ENCODE measurements at places on chromosomes 5 and 9.
A peak's percentile ranks its signal among the peaks of the same experiment; 100 is the strongest.

DNA sequence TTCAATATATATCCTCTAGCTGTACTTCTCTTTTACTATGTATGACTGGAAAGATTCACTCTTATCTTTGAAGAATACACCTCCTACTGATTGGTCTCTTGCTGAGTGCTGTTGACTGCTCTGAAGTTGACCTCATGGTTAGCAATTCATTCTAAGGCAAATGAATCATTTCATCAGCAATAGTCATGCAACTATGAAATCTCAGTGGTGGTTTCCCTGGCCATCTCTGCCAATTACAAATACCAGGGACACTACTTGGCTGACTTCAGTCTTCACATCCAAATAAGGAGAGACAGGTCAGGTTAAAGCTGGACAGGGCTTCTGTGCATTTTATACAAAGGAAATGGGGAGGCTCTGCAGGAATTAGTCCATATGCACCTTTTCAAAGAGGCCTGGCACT lies 333.5 kb upstream of the ACTBL2 start:
- no peak for DNase-seq

DNA sequence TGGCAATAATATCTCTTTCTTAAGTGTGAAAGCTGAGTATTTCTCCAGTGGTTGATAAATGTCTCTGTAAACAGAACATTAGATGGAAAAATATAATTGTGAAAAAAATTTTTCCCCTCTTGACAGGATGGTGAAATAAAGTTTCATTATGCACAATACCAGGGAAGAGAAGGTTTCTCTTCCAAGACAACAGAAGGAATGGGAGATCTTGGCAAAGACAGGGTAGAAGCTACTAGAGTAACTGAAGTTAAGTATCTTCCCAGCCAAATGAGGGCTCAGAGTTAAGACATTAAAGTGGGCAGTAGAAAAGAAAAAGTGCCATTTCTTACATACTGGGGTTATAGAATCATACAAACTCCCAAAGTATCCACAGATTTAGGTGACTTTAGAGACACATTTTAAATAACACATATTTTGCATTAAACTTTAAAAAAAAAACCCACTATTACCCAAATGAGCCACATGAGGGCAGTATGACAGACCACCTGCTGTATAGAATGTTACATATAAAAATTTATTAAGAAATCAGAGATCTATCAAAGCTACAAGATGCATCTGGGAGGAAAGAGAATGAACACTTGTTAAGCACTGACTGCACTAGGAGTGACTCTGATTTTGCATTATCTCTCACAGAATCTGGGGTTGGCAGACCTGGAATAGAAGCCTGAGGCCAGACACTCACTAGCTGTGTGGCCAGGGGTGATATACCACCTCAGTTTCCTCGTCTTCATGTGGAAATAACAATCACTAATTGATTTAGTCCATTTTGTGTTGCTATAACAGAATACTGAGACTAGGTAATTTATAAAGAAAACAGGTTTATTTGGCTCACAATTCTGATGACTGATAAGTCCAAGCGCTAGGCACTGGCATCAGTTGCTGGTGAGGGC lies 98.5 kb downstream of the ARSB start:
- no peak for DNase-seq

DNA sequence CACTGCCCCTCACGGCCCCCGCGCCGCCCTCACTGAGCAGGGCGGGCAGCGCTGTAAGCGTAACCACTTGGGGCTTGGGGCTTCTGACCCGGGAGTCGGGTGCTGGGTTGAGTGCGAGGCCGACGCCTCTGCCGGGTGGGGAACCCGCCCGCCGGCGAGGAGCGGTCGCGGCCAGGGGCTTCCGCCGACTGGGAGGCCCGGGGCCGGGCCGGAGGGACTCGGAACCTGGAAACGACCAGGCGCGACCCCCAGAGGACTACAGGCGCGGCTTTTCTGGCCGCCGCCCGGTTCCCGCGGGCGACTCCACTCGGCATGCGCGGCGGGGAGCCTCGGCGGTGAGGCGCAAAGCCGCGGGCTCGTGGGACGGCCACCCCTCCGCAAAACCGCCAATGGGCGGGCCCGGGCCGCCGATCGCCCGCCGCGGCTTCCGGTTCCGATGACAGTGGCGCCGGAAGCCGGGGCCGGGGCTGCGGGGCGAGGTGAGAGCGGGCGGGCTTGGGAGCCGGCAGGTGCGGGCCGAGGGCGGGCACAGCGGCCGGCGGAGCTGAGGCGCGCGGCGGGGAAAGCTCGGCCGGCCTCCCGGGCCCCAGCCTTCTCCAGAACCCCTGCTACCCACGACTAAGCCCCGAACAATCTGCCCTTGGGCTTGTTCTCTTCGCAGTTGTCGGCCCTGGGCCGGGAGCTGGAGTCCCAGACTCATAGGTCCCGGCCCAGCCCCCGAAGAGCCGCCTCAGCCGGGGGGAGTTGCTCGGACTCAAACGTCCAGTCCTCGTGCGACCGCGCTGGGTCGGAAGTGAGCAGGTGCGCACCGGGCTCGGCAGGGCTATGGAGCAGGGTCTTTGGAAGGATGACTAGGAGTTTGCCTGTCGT lies at the start of gene RMND5B:
RMND5B (plus strand) TSS at position 439 of the 870 bp plus-strand sequence. CDS start 7,106 bp downstream, outside the sequence.
- peak; percentile 52 for DNase-seq

- no peak for DNase-seq
These were observed 9.8 kb upstream of the PHYKPL start for GRCh38 chr5:178242416-178242815.

DNA sequence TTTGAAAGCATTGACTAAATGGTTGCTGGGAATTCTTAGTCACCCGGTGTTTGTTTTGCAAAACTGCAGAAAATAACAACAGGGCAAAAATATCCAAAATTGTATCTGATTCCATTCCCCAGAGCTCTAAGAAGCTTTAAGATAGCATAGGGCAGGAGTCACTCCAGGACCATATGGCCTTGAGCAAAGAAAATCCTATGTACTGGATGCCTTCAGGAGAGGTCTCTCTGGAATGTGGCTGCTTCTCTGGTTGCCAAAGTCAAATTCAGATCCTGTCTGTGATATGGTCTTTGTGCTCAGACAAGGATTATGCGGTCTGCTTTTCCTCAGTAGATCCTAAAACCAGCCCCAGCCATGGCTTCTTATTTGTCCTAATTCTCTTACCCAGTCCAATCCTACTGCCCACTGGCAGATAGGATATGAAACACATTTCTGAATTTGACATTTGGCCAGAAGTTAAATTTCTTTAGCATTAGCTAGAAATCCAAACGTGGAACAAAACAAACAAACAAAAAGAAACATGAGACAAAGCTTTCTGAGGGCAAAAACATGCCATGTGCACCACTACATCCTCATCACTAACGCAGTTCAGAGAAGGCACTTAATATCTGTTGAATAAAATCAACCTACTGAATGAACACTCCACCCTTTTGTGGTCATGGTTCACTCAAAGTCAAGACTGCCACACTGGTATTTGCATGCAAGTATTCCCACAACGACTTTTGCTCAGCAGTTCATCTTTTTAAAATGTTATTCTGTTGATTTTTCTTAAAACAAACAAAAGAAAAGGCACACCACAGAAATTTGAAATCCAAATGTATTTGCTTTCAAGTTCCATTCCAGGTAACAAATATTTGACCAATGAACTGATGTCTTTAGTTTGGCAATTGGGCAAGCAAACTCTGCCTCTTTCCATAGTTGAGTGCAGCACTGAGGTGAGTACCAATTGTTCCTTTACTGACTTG lies 165.7 kb downstream of the TRPM6 start:
- no peak for DNase-seq

DNA sequence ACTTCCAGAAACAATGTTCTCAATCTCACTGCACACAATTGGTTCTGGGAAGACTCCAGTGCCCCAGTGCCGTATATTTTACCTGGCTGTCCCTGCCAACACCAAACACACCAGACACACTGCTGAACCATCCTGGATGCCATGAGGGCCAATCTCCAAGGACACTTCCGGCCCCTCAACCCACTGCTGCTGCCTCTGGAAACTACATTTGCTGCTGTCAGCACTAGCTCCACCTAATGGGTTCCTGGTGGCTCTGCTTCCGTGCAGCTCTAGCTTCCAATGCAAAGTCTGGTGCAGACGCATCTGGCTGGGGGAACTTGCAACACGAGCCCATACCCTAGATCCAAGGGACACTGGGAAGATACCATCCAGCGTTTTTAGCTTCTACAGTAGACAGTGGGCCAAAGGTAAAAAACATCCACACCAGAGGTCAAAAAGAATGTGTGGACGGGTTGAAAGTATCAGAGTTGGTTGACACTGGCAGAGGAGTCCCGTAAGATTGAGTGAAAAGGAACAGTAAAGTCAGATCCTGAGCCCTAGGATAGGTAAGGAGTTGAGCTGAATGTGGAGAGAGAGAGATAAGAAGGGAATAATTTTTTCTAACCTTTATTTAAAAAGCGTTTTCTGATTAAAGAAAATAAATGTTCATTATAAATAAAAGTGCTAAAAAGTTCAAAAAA lies 99.7 kb upstream of the KIF2A start:
- DNase-seq = no peak

DNA sequence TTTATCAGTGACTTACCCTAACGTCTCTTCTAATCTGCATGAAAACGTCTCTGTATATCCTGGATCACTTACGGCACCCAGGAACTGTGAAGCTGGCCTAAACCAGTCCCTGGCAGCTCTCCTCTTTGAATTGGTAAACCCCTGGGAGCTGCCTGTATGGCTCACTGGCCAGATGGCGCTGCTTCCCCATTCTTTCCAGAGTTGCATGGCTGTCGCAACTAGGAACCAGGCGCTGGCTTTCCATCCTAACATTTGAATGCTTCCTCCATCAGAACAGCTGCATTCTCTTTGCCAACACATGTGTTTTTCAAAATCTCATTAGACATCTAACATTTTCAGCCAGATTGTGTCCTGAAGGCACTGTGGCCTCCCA lies 8.0 kb upstream of the PCA3 start:
- no peak for DNase-seq

DNA sequence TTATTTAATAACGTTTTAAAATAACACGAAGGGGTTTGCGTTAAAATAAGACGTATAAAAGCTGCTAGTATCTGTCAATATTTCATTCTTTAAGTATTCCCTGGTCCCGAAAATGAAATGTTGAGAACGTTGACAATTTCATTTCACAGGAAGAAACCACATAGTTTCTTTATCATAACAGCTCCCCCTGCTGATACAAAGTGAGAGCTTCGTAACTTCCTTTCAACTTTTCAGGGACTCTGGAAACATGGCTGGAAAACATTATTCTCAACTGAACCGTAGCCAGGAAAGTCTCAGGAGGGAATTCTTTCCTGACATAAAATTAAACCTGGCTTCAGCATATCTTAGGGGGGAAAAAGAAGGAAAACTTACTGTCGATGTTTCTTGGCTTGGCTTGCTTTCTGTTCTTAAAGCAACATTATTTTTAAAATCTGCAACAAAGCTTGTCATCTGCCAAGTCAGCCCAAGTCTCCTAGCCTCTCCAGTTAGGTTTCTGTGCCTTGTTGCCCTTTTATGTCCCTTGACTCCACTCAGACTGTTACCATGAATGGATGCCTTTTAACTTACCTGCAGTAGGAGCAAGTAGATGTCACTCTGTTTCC lies 122.9 kb upstream of the DAB2 start:
- DNase-seq = no peak

DNA sequence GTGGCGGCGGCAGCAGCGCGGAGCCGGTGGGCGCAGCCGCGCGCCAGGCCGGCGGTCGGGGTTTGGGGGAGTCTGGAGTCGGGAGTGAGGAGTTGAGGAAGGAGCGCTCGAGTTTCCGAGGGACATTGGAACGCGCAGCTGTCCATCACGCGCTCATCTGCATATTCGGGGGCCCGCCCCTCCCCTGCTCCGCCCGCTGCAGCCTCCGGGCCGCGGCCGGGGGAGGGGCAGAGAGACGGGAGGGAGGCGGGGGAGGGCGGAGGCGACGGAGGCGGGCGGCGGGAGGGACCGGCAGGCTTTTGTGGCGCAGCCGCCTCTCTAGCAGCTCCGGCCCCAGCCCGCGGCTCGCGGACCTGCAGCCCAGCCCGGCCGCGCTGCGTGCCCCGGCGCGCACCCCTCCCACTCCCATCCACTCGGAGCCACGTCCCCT lies at the start of gene IRX2:
IRX2 (minus strand) TSS at position 86 of the 430 bp plus-strand sequence. CDS start 264 bp downstream, outside the sequence.
- no peak for DNase-seq

DNA sequence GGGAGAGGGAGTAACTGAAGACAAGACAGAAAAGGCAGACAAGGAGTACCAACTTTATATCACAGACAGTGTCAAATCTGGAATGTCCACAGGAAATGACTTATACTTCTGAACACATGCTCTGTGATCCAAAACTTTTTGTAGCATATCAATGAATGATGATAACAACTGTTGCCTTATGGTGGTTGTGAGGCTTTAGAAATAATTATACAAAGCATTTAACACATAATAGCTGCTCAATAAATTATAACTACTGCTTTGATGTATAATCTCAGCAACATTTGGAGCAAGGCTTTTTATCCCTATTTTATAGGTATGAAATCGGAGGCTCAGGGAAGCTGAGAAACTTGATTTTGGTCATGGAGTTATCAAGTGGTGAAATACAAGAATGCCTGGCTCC lies 3.3 kb upstream of the ASTN2 start:
- DNase-seq = no peak

GRCh38 chr5:171355302-171355724 lies 32.3 kb upstream of the NPM1 start:
- no peak for DNase-seq

DNA sequence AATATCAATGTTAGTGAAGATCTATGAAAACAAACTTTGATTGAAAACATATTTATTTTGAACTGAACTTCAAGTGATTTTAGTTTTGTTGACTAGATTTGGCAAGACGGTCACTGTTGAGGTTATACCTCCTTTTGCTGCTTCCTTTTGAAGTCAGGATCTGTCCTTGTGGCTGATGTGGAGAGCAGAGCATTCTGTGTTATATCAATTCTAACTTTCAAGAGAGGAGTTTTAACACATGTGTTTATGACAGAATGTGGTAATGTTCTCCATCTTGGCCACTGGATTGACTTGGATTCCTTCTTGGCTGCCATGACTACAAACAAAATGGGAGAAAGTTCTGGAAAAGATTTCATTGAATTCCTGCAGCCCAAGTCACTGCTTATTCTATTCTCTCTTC lies 104.0 kb upstream of the ACTBL2 start:
- DNase-seq = no peak

- DNase-seq = no peak
These were observed 10.9 kb upstream of the ZNF366 start for GRCh38 chr5:72518001-72518683.

DNA sequence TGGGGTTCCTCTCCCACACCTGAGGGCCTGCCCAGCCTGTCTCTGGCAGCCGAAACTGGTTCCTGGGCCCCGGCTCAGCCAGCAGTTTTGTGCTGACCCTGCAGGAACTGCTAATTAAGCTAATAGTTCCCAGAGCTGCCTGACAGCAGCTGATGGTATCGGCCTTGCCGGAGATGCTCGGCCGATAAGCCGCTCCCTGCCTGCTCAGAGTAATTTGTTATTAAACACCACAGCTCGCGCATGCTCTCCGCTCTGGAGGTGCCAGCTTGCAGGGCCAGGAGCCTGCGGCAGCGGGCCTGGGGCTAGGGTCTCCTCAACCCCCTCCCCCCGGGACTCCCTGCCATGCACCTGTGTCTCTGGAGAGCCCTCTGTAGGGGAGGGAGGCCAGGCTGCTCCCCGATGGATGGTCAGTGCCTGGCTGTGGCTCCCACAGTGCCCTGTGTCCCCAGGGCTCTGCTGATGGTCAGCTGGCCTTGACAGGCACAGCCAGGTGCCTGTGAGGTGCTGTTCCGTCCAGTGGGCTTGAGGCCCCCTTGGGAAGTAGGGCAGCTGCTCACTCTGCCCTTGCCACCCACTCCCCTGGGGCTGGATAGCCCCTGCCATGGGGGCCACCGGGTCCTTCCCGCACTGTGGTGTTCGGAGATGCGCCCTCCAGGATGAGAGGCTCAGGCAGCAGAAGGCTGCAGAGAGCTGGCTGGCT lies 41.7 kb downstream of the RXRA start:
- no peak for DNase-seq

- DNase-seq = no peak
These were observed 69.1 kb downstream of the GCNT1 start for GRCh38 chr9:76528056-76528455.

All from stimulated activated CD8-positive, alpha-beta memory T cell treated with anti-CD3 and anti-CD28 coated beads, Interleukin-4, amount 100 ng/mL, for 4 hours (primary cell).